Left ventricle myocardium superior (tissue), 1 donor: ENCODE measurements at places on chromosomes 13 and 19. TPM values are rescaled to one million over a fixed set of nuclear protein-coding genes. Genes with fewer than 3 reads are reported as not detected.

DNA sequence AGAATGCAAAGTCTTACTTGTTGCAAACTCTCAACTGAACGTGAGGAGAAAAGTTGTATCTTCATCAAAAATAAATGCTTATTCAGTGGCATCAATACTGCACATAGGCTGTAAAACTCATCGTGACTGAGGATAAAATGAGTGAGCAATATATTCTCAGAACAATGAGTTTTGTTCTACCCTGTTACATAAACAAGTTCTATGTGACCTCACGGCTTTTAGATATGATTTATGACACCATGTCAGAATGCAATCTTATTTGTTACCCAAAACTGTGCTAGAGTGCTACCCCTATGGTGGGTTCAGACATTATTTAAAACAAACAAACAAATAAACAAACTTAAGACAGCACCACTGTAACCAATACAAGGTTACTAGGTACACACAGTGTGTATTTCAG lies 55.4 kb downstream of the FOXO1 start:
- DNase-seq: no peak

- no peak for DNase-seq
Observed at GRCh38 chr13:28528848-28529247, 33.9 kb upstream of the FLT1 start.

DNA sequence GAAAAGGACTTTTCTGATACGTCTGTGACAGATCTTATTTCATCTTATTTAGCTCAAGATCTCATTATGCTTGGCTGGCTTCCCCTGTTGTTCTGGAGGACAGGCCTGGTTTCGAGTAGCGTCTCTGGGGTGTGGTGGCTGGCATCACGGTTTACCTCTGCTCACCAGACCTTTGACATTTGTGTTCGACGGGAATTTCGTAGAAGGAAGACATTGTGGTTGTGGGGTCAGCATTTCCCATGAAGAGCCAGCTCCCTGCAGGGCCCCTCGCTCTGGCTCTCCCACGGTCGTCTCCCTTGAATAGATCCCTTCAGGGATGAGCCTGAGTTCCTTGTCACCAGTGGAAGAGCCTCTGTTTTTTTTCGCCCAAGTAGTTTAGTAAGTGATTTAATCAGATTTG lies 78.6 kb upstream of the TEX29 start:
- DNase-seq: no peak

DNA sequence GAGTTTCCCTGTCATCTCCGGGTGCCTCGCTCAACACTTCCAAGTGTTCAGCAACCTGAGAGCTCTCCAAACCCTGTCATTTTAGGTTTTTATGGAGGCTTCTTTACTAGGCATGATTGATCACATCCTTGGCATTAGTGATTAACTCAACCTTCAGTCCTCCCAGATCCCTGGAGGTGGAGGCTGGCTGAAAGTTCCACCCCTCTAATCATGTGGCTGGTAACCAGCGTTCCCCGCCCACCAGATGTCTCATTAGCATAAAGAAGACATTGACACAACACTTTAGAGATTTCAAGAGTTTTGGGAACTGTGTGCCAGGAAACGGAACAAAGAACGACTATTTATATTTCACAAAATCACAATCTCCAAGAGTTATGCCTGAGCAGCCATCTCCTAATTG lies 71.1 kb upstream of the RGCC start:
- no peak for DNase-seq

- no peak for DNase-seq
Observed at GRCh38 chr19:46521241-46521868, 25.7 kb upstream of the PNMA8B start.

DNA sequence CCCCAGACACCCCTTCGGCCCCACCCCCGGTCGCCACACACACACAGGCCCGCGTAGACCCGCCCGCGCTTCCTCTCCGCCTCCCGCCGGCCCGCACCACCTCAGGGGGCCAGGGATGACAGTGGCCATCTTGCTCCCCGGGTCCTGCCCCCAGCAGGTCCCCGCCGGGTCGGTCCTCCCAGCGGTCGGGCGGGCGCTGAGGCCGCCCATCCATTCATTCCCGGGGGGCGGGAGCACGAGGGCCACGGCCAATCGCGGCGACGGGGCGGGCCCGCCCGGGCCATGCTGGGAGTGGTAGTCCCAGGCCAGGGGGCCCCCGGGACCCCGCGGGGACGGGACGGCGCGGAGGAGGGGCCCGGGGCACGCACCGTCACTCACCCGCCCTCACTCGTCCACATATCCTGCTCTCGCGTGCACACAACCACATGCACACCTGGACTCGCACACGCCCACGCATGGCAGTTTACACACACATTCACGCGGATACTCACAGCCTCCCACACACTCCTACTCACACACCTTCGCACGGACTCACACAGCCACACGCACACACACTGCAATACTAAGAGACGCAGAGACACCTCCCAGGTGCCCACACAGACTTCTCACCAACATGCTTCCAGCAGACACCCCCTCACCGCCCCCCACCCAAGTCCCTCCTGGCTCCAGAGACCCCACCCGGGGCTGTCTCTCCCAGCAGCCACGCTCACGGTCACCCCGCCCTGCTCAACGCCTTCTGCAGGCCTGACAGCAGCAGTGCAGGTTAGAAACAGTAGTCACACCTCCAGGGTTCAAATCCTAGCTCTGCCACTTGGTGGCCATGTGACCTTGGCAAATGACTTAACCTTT lies at the start of gene DPF1:
TSS of gene DPF1 (minus strand) at position 209 of the 849 bp plus-strand sequence. CDS start at position 129, 80 bp downstream.
- DNase-seq: peak; percentile 65

- DNase-seq: no peak
Observed at GRCh38 chr13:34155931-34156607, 338.1 kb downstream of the RFC3 start.

DNA sequence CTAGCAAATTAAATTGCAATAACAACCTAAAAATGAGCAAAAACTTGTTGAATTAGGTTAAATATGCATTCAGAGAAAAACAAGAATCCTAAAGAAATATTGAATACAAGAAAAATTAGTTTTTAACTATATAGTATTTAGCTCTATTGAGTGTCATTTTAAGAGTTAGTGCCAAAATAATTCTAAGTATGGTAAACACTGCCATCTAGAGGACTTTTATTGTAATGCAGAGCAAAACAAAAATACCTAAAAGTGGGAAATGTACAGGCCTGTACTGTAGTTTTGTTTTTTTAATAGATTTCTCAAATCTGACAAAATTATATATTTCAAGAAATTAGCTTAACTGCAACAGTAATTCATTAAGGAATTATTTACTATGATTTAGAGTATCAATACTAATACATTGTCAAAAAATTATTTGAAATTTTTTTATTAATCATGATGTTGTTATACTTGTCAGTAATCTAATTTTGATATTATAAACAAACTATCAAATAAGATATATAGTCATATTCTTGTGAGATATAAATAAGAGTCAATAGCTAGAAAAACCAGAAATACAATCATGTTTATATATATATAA lies 8.2 kb upstream of the PCDH9 start:
- no peak for DNase-seq

GRCh38 chr19:23254141-23254910 lies 4.1 kb upstream of the ZNF724 start:
- no peak for DNase-seq

- no peak for DNase-seq
Observed at GRCh38 chr19:54035215-54036178, 28.2 kb downstream of the VSTM1 start.

DNA sequence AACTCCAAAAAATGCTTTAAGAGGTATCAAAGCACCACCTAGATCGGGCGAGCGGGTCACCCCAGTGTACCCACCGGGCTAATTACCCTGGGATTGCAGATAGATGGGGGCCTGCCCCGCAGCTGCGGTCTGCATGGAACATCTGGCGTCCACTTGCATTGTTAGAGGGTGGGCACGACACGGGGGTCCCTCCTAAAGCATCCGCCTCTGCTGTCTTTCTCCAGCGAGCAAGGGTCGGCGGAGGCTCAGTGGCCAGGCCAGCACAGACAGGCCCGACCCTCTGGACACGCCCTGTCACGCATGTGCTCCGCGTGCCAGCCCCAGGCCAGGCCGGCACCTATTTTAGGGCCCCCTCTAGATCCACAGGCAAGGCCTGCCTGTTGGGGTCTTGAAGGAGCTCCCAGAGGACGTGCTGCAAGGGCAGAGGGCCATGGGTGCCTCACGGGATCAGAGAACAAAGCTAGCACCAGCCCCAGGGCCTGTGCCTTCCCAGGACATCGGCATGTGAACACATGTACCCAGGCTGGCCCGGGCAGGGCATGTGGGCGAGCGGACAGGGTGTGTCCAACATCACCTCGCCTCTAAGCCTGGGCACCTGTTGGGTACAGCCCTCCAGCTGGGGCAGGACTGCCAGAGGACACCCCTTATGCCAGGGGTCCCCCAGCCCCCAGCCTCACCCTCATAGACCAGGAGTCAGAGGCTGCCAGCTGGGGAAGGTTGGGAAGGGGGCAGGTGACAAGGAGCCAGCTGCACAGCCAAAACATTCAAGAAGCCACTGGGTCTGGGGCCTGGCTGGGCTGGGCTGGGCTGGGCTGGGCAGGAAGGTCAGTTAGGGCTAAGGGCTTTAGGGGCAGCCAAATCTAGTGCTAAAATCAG lies 35.6 kb upstream of the NANOS3 start:
- peak; percentile 75 for DNase-seq

GRCh38 chr13:28872427-28873176 lies 52.5 kb downstream of the MTUS2 start:
- DNase-seq: no peak

GRCh38 chr19:55647732-55648584 lies at the start of gene CCDC106:
Gene CCDC106 (plus strand): TSS chr19:55648212. CDS start chr19:55649047, 835 bp downstream.
- DNase-seq: peak; percentile 81

DNA sequence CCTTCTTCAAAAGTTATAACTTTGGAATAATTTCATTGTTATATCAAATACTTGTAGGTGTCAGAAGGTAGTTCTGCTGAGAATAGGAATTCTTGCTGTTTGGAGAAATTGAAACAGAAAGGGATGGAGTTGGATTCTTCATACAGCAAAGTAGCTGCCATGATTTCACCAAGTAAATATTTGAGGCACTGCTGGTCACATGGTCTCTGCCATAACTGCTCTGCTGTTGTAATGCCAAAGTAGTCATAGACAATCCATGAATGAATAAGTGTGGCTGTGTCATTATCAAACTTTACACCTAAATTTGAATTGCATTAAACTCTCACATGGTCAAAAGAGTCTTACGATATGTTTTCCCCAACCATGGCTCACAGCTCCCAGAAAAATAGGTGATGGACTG lies 308.6 kb downstream of the GPC6 start:
- DNase-seq: no peak

GRCh38 chr19:41871573-41872383 lies 5.3 kb upstream of the CD79A start:
- DNase-seq: peak; percentile 38

Gene SMARCA4
- 41.6 TPM for total RNA-seq

Gene LGI4
- 9.0 TPM for total RNA-seq

Gene RDH8
- total RNA-seq: not detected

Gene BICRA
- total RNA-seq: 9.5 TPM

Gene TMEM145
- total RNA-seq: 0.64 TPM

Gene PCP2
- total RNA-seq: 6.5 TPM

Gene LYL1
- 8.8 TPM for total RNA-seq

Gene IGFLR1
- total RNA-seq: 3.2 TPM
